ENCODE measurements at places on chromosomes 12 and 14.

GRCh38 chr12:85092814-85093370 lies 56.7 kb downstream of the LRRIQ1 start:
- no peak for DNase-seq

GRCh38 chr14:87122166-87122565 lies 870.8 kb downstream of the GALC start:
- no peak for DNase-seq

- no peak for DNase-seq
Measured at GRCh38 chr12:69179786-69180185, 59.6 kb upstream of the CPSF6 start.

GRCh38 chr14:99351166-99352007 lies 79.4 kb upstream of the BCL11B start:
- no peak for DNase-seq

- DNase-seq, result no peak
Measured at GRCh38 chr12:131833896-131834641, 5.9 kb downstream of the MMP17 start.

DNA sequence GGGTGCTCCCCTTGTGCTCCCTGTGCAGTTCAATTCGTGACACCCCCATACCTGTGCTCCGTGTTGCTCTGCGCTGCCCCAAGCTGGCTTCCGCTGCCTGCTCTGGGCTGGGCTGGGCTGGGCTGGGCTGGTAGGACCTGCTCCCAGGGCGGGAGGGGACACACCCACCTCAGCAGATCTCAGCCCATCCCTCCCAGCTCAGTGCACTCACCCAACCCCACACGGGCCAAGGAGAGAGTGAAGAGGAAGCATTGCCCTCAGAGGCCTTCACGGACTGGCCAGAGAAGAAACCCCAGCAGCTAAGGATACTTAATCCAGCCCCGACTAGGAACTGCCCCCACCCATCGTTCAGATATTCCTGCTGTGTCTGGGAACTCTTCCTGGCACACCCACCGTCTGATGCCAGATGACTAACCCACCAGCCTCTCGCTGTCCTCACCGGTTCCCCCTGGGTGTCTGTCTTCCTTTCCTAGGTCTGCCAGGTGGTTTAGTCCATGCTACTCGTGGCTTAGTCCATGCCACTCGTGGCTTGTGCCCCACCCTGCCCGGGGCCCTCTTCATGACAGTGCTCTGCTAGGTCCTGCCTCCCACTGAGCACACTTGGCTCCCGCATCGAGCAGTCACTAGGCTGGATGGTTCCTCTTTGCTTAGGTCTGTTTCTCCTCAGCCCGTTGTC lies at the start of gene LPAR5:
LPAR5 (minus strand) TSS at position 104 of the 676 bp plus-strand sequence. CDS start 14,711 bp downstream, outside the sequence.
- peak; percentile 81 for DNase-seq

GRCh38 chr12:120314220-120314619 lies 12.1 kb downstream of the SIRT4 start:
- DNase-seq, result no peak

DNA sequence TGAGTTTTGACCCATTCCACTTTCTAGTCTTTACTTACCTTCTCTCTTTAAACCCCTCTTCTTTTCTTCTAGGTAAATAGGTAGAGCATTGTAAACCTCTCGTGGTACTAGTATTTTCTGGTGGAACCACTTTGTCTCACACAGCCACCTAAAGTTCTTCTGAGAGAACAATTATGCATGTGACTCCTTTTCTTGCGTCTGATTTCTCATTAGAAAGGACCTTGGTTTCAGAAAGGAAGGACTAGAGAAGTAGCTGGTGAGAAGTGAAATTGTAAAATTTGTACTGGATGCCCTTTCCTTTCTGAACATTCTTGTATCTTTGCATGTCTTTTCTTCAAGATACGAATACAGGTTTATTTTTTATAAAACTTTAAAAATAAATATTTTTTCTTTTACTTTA lies 99.0 kb downstream of the NUBPL start:
- DNase-seq, result no peak

DNA sequence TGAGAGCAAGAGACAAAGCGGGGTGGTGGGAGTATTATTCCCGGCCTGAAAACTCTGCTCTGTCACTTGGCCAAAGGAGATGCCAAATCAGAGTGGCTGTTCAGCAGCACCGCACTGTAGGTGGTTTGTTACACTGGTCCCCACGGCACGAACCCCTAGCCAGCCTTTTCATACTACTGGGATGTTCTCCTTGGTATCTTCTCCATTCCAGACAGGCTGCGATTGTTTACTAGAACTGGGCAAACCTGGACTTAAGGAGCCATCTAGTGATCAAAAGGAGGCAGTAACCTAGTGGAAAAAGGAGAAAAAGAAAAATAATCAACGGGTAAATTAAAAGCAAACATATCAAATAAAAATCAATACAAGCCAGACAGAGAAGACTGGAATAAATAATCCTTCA lies 58.9 kb upstream of the TMTC2 start:
- DNase-seq, result no peak

GRCh38 chr12:30155001-30155730 lies 371.4 kb upstream of the TMTC1 start:
- no peak for DNase-seq

GRCh38 chr12:26803552-26803951 lies 29.4 kb downstream of the ITPR2 start:
- DNase-seq, result no peak

DNA sequence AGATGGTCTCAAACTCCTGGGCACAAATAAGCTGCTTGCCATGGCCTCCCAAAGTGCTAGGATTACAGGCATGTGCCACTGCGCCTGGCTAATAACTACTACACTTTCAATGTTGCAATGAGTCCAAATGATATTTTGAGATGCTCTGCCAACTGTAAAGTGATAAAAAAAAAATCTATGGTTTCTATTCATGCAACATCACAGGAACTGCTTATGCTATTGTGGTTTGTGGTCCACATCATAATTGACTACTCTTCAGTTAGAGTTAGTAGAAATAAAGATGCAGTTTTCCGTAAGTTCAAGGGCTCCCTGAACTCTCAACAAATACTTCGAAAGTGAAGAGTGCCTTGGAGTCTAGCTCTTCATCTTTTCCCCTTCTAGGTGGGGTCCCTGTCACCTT lies 239.4 kb downstream of the C12orf75 start:
- DNase-seq, result no peak

GRCh38 chr12:126064028-126064427 lies 998.8 kb downstream of the AACS start:
- DNase-seq, result no peak

GRCh38 chr12:132322206-132323132 lies 6.9 kb downstream of the GALNT9 start:
- no peak for DNase-seq

GRCh38 chr12:119694111-119694510 lies 26.2 kb downstream of the PRKAB1 start:
- no peak for DNase-seq

GRCh38 chr12:48969833-48970701 lies 1.5 kb downstream of the WNT10B start:
- DNase-seq, result no peak

DNA sequence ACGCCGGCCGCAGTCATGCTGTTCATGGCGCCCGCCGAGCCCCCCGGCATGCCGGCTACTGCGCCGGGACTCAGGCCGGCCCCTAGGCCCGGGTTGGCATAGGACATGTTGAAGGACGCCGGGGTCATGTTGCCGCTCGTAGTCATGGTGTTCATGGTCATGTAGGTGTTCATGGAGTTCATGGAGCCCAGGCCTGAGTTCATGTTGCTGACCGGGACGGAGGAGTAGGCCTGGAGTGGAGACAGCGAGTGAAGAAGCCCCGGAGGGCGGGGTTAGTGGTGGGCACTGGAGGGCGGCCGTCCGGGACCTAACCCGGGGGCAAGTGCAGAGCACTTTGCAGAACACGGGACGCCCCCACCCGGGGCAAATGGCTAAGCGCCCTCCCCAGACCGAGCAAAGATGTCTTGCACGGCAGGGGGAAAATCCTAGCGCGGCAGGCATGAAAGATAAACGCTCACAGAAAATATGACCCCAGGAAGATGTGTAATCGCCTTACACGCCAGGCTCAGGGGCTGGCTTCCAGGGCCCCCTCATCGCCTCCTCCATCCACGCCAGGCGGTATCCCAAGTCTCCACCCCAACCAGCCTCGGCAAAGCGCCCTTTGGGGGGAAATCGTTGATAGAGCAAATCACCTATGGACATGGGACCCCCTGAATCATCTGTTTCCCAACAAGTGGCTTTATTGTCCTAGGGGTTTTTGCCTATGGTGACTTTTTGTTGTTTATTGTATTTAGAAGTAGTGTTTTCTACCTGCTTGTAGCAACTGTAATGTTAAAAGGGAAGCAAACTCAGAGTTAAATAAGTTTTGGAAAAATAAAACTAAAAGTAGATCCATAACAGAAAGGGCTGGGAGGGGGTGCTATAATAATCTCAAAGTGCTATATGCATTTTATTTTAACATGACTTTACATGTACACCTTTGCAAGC lies 2.3 kb downstream of the FOXA1 start:
- no peak for DNase-seq

GRCh38 chr14:61925732-61926435 lies 163.7 kb downstream of the SNAPC1 start:
- no peak for DNase-seq

DNA sequence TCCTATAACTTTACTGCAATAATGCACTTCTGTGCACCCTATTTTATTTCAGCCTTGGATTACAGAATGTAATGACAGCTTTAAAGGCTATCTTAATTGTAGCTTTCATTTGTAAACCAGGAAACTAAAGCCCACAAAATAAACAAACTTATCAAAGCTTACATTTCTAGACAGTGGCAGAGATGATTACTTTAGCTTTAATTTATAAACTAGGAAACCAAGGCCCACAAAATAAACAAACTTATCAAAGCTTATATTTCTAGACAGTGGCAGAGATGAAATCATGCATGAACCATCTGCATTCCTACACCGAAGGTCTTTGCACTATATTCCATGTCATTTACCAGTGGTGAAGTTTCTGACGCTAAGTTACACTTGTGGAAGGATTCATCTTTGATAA lies 74.4 kb downstream of the PRKD1 start:
- DNase-seq, result no peak

DNA sequence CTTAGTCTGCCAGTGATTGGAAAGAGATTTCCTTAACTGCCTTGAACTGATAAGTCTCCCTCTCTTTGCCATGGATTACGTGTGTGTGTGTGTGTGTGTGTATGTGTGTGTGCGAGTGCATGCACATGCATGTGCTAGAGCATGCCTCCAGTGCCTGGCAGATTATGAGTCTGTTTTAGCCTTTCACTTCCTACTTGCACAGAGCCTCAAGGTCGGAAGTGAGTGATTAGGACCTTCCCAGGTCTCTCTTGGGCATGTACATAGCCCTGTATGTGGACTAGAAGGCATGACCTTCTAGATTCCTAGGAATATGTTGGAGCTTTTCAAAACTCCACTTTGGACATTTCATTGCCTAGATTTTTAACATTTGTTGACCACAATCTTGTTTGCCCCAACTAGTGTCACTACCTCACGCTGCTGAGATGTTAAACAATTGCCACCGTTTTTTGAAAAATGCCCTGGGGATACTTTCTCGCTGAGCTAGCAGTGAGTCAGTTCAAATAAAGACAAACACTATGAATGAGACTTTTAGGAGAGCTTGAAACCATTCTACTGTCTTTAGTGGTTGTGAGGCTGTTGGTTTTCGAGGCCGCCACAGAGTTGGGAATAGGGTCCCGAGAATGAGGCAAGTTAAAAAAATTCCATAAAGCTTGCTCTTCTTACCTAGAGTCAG lies 28.2 kb downstream of the KIAA0586 start:
- DNase-seq, result no peak

GRCh38 chr14:93163564-93163963 lies 21.1 kb downstream of the MOAP1 start:
- no peak for DNase-seq

- no peak for DNase-seq
Measured at GRCh38 chr12:110791589-110791988, 48.9 kb upstream of the PPP1CC start.

DNA sequence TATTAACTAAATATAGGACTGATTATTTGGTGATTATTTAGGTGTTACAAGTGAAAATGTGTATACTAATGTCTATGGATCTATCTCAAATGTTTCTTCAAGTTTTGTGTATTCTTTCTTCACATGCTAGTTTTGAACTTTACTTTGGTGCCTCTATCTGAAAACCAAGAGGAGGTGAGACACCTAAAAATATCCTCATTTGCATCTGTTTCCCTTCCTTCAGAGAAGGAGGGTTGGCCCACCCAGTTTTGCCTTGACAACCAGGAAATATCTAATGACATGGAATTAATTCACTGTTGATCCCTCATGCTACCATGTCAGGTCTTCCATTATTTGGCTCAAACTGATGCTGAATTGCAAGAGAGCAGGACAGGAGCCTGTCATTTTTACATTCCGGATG lies 500.4 kb downstream of the NELL2 start:
- no peak for DNase-seq

GRCh38 chr12:91126516-91126915 lies 15.2 kb upstream of the LUM start:
- DNase-seq, result no peak

DNA sequence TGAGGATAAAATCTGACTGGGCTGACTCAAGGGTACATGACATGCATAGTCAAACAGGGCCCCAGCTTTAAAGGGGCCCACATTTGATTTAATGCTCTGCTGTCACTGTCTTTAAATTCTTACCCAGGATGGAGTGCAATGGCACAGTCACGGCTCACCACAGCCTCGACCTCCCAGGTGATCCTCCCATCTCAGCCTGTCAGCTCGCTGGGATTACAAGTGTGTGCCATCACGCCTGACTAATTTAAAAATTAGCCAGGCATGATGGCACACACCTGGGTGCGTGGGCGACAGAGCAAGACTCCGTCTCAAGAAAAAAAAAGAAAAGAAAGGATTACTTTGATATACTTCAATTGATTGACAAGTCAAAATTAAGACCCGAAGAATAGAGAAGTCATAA lies 9.2 kb upstream of the PLBD1 start:
- no peak for DNase-seq

- DNase-seq, result no peak
Measured at GRCh38 chr14:75011356-75011994, 8.8 kb downstream of the EIF2B2 start.

DNA sequence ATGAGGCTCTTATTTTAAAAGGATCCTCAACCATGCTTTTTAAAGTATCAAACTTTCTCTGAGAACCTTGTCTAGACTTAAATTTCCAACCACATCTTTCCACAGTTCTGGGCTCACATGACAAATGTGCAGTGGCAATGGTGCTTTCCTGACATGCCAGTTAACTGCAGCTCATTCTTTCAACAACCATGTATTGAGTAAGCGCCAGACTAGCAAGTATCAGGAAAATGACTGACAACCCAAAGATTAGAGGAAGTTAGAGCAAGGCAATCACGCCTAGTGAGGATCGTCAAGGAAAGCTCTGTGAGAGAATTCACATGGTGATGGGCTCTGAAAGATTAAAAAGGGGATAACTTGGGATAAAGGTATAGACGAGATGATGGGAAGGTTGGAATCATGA lies 35.8 kb downstream of the FLVCR2 start:
- DNase-seq, result no peak

Data from mucosa of gallbladder (tissue), 1 donor.